Esophagus muscularis mucosa (tissue), 4 donors: ENCODE measurements at places on chromosomes 2 and 18. TPM values are rescaled to one million over a fixed set of nuclear protein-coding genes. Genes with fewer than 3 reads are reported as not detected.

GRCh38 chr2:510839-511238 is 166.4 kb downstream of the TMEM18 start:
- H3K4me1 ChIP-seq: no peaks in the 10 kb centered on the region
- peak; percentile 66 for DNase-seq
- H3K4me3 ChIP-seq: no peak overlapping the region

The SFXN5 gene
- 7.9 TPM for total RNA-seq

The INHBB gene
- 13.9 TPM for total RNA-seq

The SIX3 gene
- total RNA-seq: 0.11 TPM
